Esophagus muscularis mucosa (tissue), 4 donors: ENCODE measurements at places on chromosomes 13 and 19. TPM values are rescaled to one million over a fixed set of nuclear protein-coding genes. Genes with fewer than 3 reads are reported as not detected.
A peak's percentile ranks its signal among the peaks of the same experiment; 100 is the strongest.

The GPR12 gene
- 0.26 TPM for total RNA-seq

The SGCG gene
- 1.4 TPM for total RNA-seq

The ZNF577 gene
- total RNA-seq = 11.1 TPM

The ZSCAN18 gene
- 141 TPM for total RNA-seq

The PALM3 gene
- 0.32 TPM for total RNA-seq

The C1QTNF9B gene
- total RNA-seq = 0.32 TPM

The ZNF28 gene
- total RNA-seq = 15.0 TPM

The OR10H1 gene
- total RNA-seq = not detected

The MBD3L2 gene
- not detected for total RNA-seq

The HCN2 gene
- 0.40 TPM for total RNA-seq

DNA sequence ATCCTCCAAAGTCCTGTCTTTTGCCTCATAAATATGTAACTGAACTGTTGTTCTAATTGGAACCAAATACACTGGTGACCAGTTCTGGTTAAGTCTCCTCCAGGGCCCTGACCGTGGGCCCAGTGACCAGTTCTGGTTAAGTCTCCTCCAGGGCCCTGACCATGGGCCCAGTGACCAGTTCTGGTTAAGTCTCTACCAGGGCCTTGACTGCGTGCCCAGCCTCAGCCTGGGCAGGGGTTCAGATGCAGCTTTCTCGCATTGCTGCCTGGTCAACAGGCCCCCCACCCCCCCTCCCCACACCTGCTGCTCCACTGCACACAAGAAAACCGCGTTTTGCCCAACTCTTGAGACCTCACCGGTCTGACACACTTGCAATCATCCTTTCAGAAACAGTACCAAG, 3.8 kb upstream of the GRTP1 start:
- no peak for DNase-seq

DNA sequence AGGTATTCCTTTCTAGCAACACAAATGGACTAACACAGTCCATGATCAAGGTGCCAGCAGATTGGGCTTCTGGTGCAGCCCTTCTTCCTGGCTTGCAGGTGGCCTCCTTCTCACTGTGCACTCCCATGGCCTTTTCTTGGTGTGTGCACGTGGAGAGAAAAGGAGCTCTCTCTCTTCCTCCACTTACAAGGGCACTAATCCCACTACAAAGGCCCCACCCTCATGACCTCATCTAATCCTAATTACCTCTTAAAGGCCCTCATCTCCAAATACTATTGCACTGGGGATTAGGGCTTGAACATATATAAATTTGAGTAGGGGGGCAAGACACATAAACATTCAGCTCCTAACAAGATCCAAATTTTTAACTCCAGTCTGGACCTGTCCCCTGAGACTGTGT, 19.7 kb upstream of the FARP1 start:
- no peak for DNase-seq

- DNase-seq = no peak
Observed at GRCh38 chr19:4102339-4103079, 21.4 kb downstream of the MAP2K2 start.

DNA sequence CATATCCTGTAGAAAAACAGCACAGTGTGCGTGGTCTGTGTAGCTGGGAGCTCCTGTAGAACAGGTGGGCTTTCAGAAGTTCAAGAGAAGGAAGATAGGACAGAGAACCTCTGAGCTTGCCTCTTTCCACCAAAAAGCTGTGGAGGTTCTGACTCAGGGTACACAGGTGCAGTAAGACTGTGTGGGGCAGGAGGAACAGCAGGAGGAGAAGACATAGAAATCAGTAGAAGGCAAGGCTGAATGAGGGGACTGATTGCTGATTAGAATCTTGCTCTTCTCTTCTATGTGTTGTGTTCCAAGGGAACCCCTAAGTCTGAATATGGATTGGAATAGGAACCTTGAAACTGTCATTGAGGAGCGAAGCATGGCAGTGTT, 122.7 kb downstream of the AKAP11 start:
- DNase-seq = no peak

DNA sequence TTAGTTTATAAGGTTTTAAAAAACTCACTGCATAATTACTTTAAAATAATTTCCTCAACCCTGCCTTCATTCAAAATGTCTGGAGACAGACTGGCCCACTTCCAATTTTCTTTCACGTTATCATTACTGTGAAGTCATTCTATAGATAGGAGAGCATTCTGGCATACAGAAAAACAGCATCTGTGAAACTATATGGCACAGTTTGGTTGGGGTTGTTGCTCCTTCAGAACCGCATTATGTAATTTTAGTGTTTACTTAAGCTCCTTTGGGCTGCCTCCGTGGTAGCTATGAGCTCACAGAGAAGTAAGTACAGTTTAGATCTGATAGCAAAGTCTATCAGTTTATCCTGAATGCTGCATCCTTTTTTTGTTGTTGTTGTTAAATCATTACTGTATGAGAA, 104.3 kb downstream of the KCNRG start:
- DNase-seq = no peak

- DNase-seq = peak; percentile 93
Observed at GRCh38 chr19:44903602-44904425, 1.8 kb upstream of the APOE start.

DNA sequence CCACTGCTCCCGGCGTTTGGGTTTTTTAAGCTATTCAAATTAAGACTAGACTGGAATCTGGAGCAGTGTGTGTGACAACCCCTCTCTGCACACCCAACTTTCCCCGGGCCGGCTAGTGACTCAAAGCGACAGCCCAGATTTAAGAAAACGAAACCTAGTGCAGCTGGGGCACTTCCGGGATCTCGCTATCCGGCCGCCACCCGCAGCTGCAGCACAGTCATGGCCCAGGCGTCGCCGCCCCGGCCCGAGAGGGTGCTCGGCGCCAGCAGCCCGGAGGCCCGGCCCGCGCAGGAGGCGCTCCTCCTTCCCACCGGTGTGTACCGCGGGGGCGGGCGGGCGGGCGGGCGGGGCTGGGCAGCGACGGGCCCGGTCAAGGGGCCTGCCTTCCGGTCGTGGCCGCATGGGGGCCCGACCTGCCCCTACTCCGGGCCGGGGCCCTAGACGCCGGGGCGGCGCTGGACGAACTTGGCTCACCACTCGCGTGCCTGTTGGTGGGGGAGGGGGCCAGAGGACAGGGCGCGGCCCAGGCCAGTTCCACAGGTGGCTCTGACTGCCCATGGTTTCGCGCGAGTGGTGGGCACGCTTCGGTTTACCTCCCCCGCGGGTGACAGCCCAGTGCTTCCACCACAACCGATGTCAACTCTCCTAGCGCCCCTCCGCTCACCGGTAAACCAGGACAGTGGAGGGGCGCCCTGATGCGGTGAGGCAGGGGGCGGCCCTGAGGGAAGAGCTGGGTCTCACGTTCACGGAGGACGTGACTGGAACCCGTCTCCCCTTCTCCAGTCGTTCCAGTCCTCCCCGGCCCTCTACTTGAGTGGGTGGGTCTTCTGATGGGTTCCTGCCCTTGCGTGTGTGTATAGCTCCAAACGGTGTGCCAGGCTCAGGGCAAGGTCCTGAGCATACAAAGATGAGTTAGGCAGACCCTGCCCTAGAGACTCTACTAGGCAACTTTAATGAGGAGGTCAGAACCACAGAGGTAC, at the start of gene PHF11:
TSS of gene PHF11 (plus strand) at position 171 of the 980 bp plus-strand sequence. CDS start at position 220, 49 bp downstream.
- DNase-seq = peak; percentile 94

- peak; percentile 85 for DNase-seq
Observed at GRCh38 chr19:31260171-31260933, 88.9 kb downstream of the TSHZ3 start.

DNA sequence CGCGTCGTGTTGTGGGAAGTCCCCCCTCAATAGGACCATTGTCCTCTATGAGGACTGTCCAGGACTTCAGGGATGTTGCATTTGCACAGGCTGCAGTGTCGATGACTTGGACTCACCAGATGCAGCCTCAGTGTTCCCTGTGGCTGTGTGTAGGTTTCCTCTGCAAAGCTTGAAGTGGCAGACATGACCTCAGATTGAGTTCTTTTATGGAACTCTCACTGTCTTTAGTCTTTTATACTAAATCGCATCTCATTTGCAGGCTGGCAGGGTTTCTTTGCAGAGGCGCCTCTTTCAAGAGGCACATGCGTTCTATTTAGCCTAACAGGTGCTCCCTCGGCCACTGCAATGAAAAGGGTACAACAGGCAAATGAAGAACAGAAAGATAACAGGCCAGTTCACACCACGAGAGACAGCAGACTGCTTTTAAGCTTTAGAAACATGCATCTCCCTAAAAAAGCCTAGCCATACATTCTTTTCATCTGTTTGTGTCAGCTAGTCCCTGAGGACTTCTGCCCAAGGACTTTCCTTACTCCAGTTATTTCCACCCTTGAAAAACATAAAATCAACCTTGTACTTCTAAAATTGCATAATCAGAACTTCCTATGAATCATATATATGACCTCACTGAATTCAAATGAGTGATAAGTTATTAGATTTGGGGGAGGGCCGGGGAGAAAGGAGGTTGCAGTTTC, 118.4 kb downstream of the RAB20 start:
- DNase-seq = no peak

DNA sequence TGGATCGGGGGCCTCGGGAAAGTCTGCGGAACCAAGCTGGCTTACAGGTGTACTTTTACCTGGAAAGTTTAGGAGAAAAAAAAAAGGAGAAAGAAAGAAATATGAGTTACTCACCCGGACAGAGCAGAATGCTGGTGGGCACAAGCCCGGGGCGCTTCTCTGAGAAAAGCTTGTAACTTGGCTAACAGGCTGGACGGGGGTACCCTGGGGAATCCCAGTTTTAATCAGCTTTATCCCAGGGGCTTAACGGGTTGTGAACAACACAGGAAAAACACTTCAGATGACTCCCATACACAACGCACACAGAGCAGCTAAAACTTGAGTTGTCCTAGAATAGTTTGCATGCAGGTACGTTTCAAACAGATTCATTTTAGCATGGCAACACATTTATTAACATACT, 37.3 kb downstream of the KLF2 start:
- no peak for DNase-seq

DNA sequence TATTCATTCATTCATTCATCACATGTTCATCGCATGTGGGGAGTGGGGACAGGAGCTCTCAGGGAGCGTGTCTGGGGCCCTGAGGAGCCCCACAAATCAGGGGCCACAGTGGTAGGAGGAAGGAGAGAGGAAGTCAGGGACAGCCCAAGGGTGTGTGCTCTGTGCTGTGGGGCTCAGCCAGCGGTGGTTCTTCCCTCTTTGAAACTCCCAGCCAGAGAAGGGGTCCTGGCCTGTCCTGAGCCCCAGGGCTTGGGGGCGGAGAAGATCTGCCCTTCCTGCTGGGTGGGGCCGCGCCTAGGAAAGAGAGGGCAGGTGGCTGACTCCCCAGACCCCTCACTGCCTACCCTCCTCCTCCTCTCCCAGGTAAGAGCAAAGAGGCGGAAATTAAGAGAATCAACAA, 14.6 kb downstream of the AP2A1 start:
- DNase-seq = no peak

- no peak for DNase-seq
Observed at GRCh38 chr19:58479303-58479702, 3.2 kb downstream of the ZNF446 start.

DNA sequence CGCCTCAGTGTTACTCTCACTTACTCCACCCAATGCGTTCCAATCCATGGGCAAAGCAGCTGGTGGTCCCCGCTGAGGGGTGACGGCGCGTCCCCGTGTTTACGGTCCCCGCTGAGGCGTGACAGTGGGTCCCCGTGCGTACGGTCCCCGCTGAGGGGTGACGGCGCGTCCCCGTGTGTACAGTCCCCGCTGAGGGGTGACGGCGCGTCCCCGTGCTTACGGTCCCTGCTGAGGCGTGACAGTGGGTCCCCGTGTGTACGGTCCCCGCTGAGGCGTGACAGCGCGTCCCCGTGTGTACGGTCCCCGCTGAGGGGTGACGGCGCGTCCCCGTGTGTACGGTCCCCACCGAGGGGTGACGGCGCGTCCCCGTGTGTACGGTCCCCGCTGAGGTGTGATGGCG, 19.5 kb downstream of the CFAP97D2 start:
- DNase-seq = no peak

DNA sequence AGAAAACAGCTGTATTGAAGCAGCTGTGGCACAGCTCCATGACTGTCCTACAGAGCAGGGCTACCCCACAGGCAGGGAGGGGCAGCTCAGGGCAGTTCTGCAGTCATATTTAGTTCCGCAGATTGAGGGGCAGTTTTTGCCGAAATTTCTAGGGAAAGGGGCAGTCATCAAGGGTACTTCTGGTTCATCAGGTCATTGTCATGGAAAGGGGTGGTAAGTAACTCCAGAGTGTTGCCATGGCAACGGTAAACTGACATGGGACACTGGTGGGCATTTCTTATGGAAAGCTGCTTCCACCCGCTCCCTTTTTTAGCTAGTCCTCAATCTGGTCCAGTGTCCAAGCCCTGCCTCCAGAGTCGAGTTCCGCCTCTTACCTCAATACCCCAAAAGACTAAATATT, 702.8 kb downstream of the LIG4 start:
- DNase-seq = no peak

DNA sequence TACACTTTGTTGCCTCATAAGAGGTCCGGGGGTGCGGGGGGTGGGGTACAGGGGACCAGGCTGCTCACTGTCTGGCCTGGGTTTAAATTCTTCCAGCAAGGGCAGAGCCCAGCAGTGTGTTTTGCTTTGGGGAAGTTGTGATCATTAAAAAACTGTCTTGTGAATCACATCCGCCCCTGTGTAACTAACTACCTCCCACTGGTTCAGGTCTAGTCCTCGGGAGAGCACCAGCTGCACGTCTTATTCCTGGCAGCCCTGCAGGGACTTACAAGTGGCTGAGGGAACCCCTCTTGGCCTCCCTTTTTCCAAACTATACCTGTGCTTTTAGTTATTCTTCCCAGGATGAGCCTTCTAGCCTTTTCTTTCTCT, 127.5 kb downstream of the SIPA1L3 start:
- DNase-seq = no peak

GRCh38 chr19:22331521-22331920, 45.3 kb downstream of the ZNF729 start:
- peak; percentile 80 for DNase-seq

GRCh38 chr19:13825489-13826441, 30.5 kb downstream of the ZSWIM4 start:
- no peak for DNase-seq

DNA sequence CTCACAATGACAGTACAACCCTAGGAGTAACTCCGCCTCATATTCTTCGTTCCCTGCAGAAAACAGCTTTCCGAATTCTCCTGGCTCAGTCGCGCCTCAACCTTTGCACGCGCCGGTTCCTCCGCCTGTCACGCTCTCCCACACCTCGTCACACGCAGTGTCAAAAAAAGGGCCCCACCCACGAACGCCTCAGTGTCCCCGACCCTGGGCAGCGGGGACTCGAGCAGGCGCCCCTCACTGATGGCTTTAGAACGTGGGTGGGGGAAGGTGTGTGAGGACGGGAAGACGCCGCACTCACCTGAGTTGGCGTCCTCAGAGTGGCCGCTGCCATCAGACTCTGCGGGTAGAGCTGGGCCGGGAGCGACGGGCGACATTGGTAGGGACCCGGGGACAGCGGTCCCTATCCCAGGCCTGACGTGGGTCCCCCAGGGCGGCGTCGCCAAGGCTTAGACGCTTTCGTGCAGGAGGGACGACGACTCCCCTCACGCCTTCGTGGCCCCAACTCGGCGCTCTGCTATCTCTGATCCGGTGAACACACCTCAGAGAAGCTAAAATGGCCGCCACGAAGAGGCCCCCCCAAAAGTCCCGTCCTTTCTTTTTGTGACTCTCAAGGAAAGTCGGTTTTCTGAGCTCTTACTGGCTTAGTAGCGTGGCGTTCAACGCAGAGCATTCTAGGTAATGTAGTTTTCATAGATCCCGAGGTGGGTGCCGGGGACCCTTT, at the start of gene ZNF154:
TSS of gene ZNF154 (minus strand) at position 564 of the 721 bp plus-strand sequence. CDS start at position 331, 233 bp downstream.
- DNase-seq = no peak

- no peak for DNase-seq
Observed at GRCh38 chr19:17835182-17836006, 12.4 kb downstream of the JAK3 start.
